ENCODE measurements at places on chromosomes 2 and 18.

- DNase-seq, result no peak
Observed at GRCh38 chr2:226885769-226886435, 50.0 kb downstream of the RHBDD1 start.

- DNase-seq, result no peak
Observed at GRCh38 chr2:43127208-43127940, 99.0 kb downstream of the ZFP36L2 start.

GRCh38 chr2:180980943-180981911 is 822 bp downstream of the UBE2E3 start:
- DNase-seq, result no peak

GRCh38 chr2:44833171-44834069 is 108.1 kb upstream of the SIX3 start:
- DNase-seq, result no peak

GRCh38 chr2:68813596-68813995 is 57.6 kb downstream of the BMP10 start:
- DNase-seq, result no peak

- DNase-seq, result no peak
Observed at GRCh38 chr2:51918113-51918512, 886.2 kb upstream of the NRXN1 start.
